ENCODE measurements at places on chromosomes 2 and 18.
A peak's percentile ranks its signal among the peaks of the same experiment; 100 is the strongest.

- no peak for DNase-seq
These were observed 381.9 kb downstream of the KCNJ3 start for GRCh38 chr2:155080373-155080772.

DNA sequence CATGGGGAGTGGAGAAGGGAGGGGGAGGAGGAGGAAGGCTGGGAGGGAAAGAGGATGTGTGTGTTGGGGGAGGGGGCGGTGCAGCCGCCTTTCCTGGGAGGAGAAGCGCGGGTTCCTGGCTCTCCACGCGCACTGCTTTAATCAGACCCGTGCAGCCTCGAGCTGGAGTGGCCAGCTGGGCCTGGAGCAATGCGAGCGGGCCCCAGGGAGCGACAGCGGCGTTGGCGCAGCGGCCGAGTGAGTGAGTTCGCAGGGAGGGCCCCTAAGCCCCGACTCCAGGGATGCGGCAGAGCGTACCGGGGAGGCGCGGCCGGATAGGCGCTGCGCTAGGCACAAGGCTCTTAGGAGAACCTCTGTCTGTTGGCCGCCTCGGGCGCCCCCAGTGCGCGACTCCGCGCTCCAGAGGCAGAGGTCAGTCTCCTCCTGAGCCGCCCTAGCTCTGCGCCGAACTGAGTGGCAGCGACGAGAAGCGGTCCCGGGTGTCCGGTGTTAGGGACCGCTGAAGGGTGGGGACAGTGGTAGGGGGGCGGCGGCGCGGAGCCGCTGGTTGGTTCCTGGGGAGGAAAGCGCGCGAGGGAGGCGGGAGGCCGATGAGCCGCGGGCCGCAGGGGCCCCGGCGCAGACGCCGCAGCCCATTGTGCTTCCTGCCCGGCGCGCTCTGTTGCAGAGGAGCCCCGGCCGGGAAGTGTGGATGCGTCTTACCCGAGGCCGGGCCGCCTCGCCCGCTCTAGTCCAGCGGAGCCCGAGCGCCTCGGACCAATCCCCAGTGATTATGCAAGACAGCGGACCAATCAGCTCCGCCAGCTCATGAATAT lies 455 bp upstream of the DLX1 start:
- DNase-seq: peak; percentile 93

- DNase-seq: peak; percentile 61
These were observed 8.5 kb downstream of the HES6 start for GRCh38 chr2:238231251-238231793.

- DNase-seq: no peak
These were observed 24.3 kb downstream of the DIS3L2 start for GRCh38 chr2:231985823-231986261.

DNA sequence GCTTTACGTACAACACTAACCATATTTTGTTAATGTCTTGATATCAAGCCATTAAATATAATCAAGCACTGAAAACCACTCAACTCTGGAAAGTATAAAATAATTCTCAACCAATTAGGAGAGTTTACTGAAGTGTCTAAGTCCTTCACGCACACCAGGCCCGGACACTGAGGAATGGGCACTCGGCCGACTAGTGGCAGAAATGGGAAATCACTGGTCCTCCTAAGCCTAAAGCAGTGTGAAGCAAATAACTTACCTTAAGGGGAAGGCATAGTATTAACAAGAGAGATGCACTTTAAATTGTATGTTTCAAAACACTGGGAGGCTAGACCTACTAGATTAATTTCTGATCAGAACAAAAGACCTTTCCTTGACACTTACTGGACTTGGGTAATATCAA lies 45.7 kb downstream of the FAM210A start:
- DNase-seq: no peak

GRCh38 chr2:160429248-160430000 lies 64.2 kb downstream of the RBMS1 start:
- no peak for DNase-seq

- no peak for DNase-seq
These were observed 327.0 kb upstream of the THUMPD2 start for GRCh38 chr2:40106061-40106460.

DNA sequence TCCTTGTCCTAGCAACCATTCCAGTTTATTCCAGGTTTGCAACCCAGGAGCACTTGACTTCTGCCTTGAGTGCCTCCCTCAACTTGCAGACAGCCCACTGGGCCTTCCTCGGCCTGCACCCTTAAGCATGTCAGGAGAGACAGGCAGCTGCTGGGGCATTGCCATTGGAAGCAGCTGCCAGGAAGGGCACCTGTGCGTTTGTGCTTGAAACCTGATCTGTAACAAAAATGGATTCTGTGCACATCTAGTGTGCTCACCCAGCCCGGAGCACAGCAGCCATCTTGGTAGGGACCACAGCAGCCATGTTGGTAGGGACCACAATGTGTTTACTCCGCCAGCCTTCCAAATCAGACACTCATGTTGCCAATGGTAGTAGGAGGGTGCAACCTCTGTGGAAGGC lies 44.3 kb upstream of the GLI2 start:
- DNase-seq: no peak

DNA sequence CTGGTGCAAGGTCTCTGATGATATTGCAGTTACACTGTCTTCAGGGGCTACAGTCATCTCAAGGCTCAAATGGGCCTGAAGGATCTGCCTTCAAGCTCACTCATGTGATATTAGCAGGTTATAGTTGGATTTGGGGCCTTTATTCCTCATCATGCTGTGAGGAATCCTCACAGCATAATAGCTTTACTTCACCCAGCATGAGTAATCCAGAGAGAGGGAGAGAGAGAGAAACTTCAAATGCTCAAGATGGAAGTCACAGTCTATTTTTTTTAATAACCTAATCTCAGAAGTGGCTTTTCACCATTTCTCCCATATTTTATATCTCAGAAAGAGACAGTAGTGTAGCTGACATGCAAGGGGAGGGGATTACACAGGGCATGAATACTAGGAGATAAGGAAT lies 658.7 kb downstream of the EPHA4 start:
- DNase-seq: no peak

DNA sequence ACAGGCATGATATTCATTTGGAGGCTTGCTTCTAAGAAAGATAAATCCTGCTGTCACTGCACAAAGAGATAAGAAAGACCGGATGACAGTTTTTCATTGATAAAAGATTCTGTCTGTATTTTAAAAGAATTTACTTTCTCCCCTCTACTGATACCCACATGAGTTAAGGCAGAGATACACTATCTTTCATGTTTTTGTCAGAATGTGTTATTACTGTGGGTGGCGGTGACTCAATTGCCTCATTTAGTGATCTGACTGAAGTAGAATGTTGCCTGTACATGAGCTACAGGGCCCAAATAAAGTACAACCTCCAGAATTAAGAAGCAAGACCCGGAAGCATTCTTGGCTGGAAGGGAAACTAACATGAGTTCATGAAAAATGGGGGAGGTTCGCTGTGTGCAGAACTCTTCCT lies 480.0 kb downstream of the SLC4A3 start:
- no peak for DNase-seq

DNA sequence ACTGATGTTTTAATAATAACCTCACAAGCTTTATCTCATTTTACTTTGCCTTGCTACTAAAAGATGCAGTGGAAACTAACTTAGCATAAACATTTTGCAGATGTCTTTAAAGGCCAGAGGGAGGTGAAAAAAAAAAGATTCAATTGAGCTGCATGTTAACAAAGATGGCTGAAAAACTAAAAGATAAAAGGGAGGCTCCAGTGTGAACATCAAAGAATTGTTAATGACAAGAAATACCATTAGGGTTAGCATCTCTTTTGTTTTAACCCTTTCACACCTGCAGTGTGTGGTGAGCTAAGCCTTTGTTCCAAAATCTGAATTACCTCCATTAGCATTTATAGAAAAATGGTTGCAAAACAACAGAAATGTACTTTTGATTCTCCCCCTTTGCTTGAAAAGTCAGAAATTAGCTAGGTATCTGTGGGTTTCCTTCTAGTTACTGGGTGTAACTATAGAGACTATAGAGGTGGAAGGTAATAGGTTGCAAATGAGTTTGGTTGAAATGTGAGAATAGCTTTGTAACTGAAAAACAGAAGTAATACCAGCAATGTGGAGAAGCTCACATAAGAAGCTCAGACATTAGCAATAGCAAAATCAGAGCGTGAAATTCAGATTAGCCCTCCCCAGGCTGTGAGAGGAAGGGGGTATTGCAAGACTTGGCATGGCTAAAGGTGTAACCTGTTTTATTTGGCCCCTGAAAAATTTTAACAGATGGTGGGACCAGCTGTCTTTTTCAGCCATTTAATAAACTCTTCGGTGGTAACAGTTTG lies 34.8 kb upstream of the SP5 start:
- no peak for DNase-seq

DNA sequence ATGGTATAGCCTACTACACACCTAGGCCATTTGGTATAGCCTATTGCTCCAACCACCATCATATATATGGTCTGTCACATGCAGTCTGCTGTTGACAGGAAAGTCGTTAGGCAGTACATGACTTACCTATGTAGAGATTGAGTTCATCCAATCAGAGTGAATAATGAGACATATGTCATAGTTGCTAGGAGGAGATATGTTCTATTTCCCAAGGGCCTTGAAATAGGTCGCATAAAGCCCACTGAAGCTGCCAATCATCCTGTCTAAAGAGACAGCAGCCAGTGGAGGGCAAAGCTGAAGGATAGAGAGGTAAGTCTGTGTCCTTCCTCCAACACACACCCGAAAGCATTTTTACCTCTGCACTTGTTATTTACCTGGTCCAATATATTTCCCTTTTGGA lies 263.4 kb downstream of the PTPRM start:
- no peak for DNase-seq

GRCh38 chr2:17643031-17643615 lies 102.6 kb downstream of the VSNL1 start:
- DNase-seq: no peak

GRCh38 chr2:43368483-43369385 lies 142.3 kb upstream of the ZFP36L2 start:
- no peak for DNase-seq

DNA sequence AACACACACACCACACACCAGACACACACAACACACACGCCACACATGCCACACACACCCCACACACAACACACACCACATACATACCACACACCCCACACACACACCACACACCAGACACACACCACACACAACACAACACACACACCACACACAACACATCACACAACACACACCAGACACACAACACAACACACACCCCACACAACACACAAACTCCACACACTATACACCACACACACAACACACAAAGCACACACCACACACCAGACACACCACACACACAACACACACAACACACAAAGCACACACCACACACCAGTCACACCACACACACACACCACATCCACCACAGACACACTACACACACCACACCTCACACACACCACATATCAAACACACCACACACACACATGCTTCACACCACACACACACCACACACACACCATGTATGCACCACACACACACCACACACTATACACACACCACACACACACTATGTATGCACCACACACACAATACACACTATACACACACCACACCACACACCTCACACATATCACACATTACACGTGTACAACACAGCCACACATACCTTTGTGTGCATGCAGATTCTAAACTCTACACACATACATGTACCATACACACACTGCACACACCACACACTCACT lies 72.2 kb downstream of the TMEM18 start:
- DNase-seq: no peak

- DNase-seq: no peak
These were observed 40.1 kb downstream of the ODC1 start for GRCh38 chr2:10407841-10408648.

GRCh38 chr2:121450301-121450700 lies 80.4 kb upstream of the RNU4ATAC start:
- DNase-seq: no peak

DNA sequence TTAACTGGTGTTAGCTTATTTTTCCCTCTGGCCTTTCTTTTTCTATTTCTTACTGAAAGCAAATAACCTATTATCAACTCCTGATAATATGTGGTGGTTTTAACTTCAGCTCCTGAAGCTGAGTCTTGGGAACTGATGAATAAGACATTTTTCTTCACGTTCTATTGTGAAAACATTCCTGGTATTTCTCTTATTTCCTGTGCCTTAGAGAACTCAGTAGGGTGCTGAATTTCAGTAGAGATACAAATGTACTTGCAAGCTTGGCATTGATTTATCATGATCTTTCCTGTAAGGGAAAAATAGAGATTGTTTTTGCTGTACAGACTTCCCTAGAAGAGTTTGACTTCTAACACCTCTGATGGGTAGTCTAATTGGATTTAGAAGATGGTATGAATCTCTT lies 52.8 kb upstream of the DCC start:
- no peak for DNase-seq

DNA sequence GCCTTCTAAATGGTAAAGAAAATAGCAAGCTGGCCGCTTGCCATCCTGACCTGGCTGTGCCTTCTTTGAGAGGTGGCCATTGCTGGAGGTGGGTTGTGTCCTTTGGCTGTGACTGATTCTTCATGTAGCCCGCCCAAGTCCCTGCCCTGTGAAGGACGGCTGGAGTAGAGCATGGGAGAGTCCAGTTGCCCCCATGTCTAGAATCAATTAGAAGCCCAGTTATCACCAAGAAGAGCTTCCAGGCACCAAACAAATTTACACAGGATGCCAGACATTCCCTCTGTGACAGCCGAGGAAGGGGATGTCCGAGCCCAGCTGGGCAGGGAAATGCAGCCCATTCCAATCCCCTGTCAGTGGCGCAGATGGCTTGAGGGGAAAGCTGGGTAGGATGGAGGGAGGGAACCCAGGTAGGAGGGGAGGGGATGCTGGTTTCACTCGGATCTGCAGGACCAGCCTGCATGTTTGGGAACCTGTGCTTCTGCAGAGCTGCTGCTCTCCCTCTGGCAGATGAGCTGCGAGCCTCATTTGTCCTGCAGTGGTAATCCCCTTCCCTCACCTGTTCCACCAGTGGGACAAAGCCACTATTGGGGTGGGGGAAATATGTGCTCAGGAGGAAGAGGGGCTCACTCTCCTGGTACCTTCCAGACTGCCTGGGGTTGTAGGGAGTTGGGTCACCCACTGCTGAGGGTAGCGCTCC lies 25.7 kb upstream of the ASB18 start:
- no peak for DNase-seq

DNA sequence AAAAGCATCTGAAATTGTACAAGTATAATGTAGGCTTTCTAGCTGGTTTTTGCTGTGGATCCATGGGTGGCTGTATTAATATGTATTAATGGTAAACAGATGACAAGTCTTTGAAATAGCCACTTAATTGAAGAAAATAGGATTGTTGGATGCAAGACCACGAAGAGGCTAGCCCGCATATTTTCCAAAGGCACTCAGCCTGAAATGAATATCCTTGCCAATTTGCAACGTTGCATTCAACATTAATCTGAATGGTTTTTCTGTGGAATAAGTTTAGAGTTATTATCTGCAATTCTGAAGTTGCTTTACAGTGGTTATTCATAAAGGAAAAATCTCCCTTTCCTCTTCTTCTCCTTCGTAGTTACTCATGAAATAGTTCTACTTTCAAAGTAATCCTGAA lies 86.2 kb upstream of the SPATS2L start:
- DNase-seq: no peak

GRCh38 chr18:58640428-58640805 lies 11.5 kb upstream of the ALPK2 start:
- no peak for DNase-seq
